ENCODE measurements at places on chromosomes 13 and 19.
A peak's percentile ranks its signal among the peaks of the same experiment; 100 is the strongest.

- no peak for DNase-seq
Measured at GRCh38 chr19:3413796-3414327, 47.5 kb downstream of the NFIC start.

DNA sequence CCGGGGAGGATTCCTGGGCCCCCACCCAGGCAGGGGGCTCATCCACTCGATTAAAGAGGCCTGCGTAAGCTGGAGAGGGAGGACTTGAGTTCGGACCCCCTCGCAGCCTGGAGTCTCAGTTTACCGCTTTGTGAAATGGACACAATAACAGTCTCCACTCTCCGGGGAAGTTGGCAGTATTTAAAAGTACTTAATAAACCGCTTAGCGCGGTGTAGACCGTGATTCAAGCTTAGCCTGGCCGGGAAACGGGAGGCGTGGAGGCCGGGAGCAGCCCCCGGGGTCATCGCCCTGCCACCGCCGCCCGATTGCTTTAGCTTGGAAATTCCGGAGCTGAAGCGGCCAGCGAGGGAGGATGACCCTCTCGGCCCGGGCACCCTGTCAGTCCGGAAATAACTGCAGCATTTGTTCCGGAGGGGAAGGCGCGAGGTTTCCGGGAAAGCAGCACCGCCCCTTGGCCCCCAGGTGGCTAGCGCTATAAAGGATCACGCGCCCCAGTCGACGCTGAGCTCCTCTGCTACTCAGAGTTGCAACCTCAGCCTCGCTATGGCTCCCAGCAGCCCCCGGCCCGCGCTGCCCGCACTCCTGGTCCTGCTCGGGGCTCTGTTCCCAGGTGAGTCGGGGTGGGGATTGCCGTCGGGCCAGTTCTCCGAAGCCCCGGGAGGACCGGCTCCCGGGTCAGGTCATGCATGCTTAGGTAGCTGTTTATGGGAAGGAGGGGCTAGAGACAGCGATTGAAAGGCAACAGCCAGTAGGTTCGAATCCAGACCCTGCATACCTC lies at the start of gene ICAM1:
Gene ICAM1 (plus strand): TSS at position 505 of the 779 bp plus-strand sequence. CDS start 40 bp downstream, at position 545.
- no peak for DNase-seq

GRCh38 chr19:58330458-58330857 lies 3.7 kb downstream of the ZSCAN22 start:
- DNase-seq = peak; percentile 84

DNA sequence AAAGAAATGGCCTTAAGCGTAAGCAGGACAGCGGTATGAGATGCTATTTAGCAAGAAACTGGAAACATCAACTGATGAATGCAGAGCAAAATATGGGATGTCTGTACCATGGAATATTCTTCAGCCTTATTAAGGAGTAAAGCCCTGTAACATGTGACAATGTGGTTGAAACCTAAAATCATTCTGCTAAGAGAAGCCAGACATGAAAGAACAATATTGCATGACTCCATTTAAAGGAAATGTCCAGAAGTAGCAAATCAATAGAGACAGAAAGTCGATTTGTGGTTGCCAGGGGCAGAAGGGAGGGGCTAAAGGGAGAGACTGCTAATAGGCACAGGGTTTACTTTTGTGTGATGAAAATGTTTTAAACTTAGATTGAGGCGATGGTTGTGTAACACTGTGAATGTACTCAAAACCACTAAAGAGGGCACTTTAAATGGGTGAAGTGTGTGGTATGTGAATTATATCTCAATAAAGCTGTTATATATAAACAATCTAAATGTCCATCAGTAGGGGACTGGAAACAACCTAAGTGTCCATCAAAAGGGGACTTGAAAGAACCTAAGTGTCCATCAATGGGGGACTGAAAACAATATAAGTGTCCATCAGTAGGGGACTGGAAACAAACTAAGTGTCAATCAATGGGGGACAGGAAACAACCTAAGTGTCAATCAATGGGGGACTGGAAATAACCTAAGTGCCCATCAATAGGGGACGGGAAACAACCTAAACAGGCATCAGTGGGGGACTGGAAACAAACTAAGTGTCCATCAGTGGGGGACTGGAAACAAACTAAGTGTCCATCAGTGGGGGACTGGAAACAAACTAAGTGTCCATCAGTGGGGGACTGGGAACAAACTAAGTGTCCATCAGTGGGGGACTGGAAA lies 45.4 kb downstream of the CCL25 start:
- no peak for DNase-seq

- no peak for DNase-seq
Measured at GRCh38 chr13:98707281-98707999, 45.0 kb downstream of the SLC15A1 start.

GRCh38 chr13:29877456-29878078 lies 27.1 kb upstream of the UBL3 start:
- no peak for DNase-seq

- DNase-seq = peak; percentile 80
Measured at GRCh38 chr19:19531951-19532805, 3.5 kb downstream of the YJEFN3 start.

DNA sequence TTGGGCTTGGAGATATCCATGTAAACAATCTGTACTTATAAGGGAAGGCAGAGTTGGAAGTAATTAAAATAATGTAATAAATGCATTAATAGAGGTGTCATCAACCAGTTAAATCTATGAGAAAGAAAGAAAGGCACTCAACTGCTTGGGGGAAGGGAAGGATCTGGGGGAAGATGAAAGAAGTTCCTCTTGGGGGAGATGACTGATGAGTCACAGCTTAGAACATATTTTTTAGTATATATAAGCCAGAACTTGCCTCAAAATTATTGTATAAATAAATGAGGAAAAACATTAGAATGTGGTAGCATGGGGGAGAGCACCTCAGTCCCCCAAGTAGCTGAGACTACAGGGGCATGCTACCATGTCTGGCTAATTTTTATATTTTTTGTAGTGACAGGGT lies 205.8 kb downstream of the GGACT start:
- DNase-seq = no peak

DNA sequence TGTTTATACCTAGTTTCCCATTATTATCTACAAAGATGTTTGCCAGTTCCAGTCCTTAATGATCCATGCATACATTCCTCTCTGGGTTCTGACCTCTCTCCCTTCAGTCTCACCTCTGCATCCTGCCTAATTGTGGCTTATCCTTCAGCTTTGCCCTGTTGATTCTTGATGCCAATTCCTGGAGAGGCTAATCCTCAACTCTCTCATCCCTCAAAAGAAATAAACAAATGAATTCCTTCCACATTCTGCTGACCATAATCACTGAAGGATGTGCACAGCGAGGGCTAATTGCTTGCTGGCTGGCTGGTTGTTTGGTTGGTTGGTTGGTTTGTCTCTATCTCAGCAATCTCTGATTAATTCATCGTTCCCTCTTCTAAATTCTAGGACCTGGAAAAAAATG lies 113.8 kb downstream of the IRS2 start:
- DNase-seq = no peak

GRCh38 chr13:49864509-49864908 lies 71.6 kb downstream of the SPRYD7 start:
- DNase-seq = no peak

GRCh38 chr19:10144361-10144760 lies 24.7 kb upstream of the EIF3G start:
- DNase-seq = no peak

GRCh38 chr13:40438022-40438680 lies 228.3 kb downstream of the FOXO1 start:
- peak; percentile 13 for DNase-seq

- DNase-seq = no peak
Measured at GRCh38 chr13:74620308-74620707, 486.1 kb upstream of the KLF12 start.

DNA sequence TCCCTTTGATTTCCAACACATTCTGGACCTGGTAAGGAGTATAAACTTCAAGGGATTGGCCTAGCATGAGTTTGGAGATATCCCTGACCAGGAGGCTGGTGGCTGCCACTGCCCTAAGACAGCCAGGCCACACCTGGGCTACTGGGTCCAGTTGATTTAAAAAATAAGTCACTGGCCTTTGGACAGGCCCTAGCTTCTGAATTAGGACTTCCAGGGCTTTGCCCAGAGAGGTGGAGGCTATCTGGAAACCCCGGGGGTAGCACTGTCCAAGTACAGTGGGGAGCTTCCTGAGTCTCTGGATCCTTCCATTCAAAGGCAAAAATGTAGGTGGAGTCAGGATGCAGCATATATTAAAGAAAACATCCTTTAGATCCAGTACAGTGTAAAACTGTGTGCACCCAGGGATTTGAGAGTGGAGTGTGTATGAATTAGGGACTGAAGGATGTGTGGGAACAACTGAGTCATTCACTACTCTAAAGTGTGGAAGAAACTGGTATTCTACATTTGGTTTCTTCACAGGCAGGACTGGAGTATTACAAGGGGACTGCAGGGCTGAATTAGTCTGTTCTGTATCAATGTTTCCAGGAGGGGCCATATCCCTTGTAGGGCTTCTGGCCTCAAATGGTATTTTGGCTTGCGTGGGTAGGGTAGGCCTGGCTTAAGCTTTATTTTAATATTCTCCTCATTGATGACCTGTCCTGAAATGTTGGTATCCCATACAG lies 14.8 kb upstream of the FCGBP start:
- DNase-seq = no peak

- no peak for DNase-seq
Measured at GRCh38 chr19:53507523-53508442, 30.2 kb upstream of the ZNF331 start.

DNA sequence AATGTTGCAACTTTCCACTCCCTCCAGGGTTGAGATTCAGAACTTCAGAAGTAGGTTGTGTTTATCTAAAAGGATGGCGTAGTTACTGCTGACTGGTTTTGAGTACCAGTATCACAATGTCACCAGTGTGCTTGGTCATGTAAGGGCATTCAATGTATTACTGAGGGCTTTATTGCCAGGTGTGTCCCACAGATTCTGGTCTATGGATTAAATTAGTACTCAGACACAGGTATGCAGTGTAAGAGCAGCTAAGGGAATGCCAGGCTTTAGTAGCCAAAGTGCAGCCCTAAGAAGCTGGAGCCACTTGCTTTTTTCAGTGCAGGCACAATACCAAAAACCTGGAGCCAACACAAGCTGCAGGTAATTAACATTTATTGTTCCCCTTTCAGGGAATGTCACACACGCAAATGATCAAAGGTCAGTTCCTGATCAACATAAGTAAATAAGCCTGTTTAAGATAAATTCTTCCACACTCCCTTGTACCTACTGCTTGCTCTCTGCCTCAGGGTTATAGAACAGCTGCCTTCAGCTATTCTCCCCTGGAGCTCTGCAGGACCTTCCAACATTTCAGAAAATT lies 130.1 kb upstream of the ZNF91 start:
- no peak for DNase-seq

- DNase-seq = no peak
Measured at GRCh38 chr13:50214514-50214913, 199.3 kb downstream of the KCNRG start.

DNA sequence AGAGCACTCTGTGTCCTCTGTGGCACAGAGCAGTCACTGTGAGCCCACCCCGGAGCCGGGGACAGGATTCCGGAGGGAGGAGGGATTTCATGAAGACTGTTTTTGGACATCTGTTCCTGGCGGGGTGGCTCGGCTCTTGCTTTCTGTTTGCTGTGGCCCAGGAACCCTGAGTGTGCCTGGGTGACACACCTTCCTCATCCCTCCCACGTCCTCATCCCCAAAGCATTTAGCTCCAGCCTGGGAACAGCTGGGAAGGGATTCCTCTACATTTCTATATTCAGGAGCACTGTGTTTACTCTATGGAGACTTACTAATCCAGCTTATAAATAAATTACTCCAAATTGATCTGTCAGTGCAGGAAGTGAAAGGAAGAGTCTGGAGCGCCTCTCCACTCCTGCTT lies 97.8 kb upstream of the UBL3 start:
- no peak for DNase-seq

DNA sequence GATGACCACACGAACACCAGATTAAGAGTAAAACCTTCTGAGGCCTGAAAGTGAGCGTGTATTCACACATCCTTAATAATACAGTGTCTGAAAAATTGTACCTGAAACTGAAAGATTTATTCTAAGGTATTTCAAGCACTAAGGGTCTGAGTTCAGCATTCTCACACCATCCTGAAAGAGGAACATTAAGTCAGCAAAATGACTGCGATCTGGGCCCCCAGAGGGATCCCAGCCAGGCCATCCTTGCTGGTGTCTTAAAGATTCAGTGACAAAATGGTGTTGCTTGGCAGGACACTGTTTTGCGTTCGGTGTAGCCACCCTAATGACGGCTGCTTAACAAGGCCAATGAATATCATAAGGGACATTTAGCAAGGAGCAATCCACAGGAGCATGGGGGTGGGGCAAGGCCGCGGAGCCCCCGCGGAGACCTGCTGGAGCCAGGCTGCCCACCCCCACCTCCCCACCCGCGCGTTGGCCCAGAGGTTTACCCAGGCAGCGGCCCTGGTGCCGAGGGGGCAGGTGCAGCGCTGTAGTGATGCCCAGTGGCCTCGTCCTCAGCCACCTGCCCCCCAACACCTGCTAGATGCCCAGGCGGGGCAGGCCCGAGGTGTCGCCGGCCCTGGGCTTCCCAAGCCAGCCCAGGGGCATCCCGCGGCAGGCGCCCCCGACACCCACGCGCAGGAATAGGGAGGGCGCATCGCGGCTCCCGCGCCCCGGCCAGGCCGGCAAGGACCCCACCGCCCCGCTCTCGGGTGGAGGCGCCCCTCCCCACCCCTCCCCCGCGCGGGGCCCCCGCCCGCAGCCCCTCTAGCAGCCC lies 742 bp downstream of the NALCN start:
- peak; percentile 56 for DNase-seq

GRCh38 chr19:31648347-31648746 lies 299.1 kb upstream of the TSHZ3 start:
- no peak for DNase-seq

DNA sequence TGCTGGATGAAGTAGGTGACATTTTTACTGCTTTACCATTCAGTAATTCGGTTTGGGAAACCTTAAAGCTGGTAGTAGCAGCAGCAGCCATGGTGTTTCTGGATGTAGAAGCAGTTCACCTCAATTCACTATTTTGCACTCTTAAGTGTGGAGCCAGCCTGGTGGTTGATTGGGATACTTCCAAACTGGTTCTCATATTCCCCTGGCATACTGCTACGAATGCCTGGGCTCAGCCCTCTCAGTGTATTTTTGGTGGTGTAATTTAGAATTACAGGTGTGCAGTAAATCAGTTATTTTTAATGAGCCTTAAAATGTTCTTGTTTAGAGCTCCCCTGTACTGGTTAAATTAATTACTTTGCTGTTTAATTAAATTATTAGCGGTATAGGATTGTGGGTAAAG lies 12.4 kb downstream of the HNRNPM start:
- DNase-seq = no peak

DNA sequence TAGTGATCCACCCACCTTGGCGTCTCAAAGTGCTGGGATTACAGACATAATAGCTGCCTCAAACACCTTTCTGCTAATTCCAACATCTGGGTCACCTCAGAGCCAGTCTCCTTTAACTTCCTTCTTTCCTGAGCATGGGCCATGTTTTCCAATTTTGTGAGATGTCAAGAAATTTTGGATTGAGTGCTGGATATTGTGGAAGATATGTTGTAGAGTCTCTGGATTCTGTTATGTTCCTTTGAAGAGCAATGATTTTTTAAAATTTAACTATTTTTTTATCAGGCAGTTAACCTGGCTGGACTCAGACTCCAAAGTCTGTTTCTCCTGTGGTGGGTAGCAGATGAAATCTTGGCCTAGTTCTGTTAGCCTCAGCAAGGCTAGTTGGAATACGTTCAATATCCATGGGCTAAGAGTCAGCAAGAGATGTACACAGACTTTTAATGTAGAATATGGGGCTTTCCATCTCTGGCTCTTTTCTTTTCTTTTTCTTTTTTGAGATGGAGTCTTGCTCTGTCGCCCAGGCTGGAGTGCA lies 22.0 kb downstream of the CERS4 start:
- no peak for DNase-seq

GRCh38 chr19:15467734-15468214 lies 3.4 kb upstream of the RASAL3 start:
- DNase-seq = no peak

GRCh38 chr13:110868720-110869119 lies 46.1 kb downstream of the ANKRD10 start:
- no peak for DNase-seq

Data from midbrain (tissue), 1 donor.